Effector CD4-positive, alpha-beta T cell (primary cell): ENCODE measurements at places on chromosomes 4 and X.

DNA sequence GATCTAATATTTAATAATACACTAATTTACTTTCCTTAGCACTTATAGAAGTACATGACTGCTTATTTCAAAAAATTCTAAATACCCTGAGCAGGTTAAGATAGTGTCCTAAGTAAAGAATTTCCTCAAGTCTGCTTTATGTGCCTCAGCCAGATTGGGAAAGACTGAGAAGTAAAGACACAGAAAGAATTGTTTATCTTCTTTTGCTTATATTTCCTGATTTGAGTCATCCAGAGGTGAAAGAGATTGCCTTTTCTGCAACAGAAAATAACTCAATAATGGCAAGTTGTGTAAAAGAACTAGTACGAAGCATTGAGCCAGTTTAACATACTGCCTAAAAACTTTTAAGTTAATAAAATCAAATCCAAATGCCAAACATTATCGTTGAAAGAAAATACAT lies 45.0 kb downstream of the NAF1 start:
- DNase-seq = no peak

- no peak for DNase-seq
These were observed 65.8 kb upstream of the ETNPPL start for GRCh38 chr4:108828620-108829019.

DNA sequence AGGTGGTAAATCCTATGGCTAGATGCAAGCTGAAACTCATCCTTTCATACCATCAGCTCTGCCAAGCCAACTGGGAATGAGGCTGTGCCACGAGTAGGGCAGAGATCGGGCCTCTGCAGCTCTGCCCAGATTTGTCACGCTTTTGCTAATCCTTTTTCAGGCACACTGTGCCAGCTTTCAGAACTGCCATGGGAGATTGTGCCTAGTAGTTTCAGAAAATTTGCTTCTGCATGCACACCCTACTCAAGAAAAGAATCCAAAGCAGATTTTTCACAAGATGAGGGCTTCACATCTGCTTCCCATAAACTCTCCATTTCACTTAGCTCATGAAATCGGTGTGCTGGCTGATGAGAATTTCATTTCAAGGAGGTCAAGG lies 3.3 kb upstream of the ADH7 start:
- no peak for DNase-seq

DNA sequence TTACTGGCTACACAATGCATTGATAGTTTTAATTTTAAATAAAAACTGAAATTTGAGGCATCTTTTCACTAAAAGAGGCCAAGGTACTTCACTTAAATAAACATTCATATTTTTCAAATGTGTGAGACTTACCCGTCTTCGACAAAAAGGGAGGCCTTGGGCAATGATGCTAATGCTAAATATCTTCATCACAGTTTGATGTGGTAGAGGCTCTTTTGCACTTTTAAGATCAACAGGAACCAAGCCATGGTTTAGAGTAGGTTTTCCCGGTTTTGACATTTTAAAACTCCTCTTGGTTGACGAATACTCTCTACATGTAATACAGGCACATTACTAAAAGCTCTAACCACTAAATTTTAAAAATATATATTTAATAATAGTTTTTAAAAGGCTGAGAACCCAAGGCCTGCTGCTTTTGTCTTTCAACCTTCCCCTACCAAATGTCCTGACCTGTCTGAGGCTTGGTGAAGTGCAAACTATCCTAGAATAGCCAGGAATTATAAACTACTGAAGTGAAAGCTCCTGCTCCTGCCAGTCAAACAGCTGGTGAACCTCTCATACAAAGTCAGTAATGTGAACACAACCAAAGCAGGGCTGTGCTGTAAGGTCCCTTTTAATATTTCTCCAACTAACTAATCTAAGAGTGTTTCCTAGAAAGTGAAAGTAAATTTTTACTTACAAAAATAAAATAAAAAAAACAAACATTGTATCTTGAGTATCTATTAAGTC lies 153.7 kb downstream of the FBXW7 start:
- DNase-seq = no peak

- no peak for DNase-seq
These were observed 57.3 kb downstream of the APBB2 start for GRCh38 chr4:41157009-41157408.

DNA sequence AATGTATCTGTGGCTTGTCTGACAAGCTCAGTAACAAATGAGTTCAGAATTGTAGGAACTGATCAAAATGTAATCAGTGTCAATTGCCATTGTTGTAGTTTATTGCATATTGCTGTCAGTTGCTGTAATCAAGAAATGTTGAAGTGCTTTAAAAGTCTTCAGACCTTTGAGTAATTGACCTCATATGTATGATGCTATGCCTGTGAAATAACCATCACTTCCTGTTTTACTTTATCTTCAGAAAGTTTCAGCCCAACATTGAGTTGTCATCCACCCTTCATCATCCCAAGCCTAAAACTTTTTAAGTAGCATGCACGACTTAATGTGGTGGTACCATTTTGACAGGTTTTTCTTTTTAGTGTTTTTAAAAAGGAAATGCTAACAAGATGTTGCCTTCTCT lies 212.4 kb downstream of the ARHGAP10 start:
- DNase-seq = no peak

DNA sequence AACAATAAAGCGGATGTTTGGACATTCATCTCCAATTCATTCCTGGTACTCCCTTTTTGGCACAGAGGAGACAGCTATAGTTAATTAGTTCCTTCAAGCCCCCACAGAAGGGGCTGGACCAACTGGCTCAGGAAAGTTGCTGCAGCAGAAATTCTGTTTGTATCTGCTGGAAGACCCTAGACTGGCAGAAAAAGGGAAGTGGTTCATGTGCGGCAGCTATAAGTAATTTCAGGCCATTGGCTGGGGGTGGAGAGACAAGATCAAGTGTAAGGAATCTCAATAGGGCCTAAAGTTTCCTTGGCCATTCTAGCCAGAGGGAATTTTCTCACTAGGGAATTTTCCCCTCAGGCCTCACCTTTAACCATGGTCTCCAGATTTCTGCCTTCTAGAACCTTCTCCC lies 89.9 kb upstream of the DHX15 start:
- DNase-seq = no peak

GRCh38 chr4:106746451-106746850 lies 289.7 kb downstream of the DKK2 start:
- DNase-seq = no peak

GRCh38 chr4:83748711-83749110 lies 212.8 kb downstream of the GPAT3 start:
- DNase-seq = no peak

- no peak for DNase-seq
These were observed 46.0 kb upstream of the MAGED1 start for GRCh38 chrX:51847463-51847862.

DNA sequence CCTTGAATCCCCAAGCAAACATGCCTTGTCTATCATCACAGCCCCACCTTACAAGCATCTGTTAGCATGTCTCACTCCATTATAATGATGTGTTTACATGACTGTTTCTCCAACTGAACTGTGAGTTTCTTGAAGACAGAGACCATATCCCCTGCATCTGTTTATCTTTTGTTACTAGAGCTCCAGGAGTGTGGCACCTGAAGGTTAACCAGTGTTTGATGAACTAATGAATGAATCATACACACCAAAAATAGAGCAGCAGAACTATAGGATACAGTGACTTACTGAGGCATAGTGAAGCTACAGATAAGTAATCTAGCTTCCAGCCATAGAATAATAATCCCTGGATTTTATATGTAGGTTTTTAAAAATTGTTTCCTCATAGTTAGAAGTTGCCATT lies 331.0 kb downstream of the PCDH7 start:
- DNase-seq = no peak

- DNase-seq = no peak
These were observed 6.2 kb downstream of the NCAPG start for GRCh38 chr4:17817027-17817426.

DNA sequence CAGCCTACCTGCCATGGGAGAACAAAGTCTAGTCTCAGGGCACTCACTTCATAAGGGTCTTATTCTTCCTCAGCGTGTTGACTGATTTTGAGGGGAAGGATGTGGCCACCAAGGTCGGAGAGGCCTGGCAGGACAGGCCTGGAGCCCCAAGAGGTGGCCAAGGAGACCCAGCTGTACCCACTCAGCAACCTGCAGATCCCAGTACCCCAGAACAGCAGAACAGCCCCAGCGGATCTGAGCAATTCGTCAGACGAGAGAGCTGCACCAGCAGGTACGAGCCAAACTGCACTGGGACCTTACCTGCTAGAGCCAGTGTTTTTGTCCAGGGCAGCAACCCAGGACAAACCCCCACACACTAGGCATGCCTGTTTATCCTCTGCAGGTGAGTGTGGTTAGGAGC lies 34.3 kb downstream of the PNMA5 start:
- DNase-seq = no peak

DNA sequence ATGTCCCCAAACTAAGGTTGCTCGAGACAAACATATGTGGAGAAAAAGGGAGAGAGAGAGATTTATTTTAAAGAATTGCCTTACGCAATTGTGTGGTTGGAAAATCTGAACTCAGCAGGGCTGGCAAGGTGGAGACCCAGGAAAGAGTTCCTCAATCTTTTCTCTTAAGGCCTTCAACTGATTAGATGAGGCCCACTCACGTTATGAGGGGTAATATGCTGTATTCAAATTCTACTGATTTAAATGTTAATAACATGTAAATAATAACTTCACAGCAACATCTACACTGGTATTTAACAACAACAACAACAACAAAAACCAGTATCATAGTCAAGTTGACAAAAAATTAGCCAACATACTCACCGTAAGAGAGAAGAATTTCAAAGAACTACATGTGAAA lies 14.6 kb downstream of the SERPINA7 start:
- DNase-seq = no peak

GRCh38 chr4:167428156-167428555 lies 193.9 kb upstream of the SPOCK3 start:
- DNase-seq = no peak

- no peak for DNase-seq
These were observed 94.4 kb upstream of the HPGD start for GRCh38 chr4:174616661-174617060.

- DNase-seq = no peak
These were observed 57.1 kb downstream of the ADD1 start for GRCh38 chr4:2900741-2901140.

DNA sequence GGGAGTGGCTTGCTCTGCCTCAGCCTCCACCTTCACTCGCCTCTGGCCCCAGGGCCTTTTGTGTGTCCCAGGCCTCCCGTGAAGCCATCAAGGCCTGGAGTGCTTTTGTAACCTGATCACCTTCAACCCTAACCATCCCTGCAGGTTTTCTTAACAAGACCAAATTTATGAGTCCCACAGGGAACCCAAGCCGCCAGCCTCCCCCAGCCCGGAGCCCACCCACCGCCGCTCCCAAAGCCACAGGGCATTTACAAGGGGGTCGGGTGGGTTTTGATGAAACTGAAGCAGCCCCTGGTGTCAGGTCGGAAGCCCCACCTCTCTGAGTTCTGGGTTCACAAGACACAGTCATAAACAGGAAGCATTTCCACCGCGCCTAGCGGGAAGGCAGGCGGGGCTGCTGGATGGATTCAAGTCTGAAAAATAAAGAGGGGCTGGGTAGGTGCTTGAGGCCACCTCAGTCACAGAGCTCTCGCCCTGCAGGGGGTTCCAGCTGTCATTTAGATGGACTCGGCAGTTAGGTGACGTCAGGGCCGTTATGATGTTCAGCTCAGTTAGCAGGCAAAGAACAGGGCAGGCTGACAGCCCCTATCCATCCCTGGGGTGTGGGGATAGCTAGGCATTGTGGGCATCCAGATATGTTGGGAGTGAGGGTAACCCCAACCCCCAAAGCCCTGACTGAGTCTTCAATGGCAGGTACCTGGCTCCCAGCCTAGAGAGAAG lies 128.5 kb downstream of the BCOR start:
- DNase-seq = no peak
